ENCODE measurements at places on chromosomes 3 and 15.

DNA sequence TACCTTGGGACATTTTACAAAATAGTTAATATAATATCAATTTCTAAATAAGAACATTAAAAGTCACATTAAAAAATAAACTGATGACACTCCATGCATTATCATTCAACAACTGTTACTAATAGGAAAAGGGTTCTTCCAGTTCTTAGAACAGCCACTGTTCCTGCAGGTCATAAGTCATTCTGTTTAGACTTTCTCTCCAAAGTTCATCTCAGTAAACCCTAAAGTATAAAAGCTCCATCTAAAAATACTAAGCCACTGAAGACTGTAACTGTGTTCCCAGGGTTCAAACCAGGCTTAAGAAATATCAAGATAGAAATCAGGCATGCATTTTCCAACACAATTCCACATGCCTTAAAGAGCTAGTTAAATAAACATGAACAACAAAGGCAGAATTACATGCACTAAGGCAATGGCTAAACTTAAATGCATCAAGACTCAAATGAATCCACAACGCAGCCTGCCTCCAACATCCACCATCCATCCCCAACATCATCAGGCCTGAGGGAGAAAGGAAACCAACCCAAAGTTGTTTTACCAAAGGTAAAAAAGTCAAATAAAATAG lies 46.2 kb downstream of the DMXL2 start:
- DNase-seq = no peak

DNA sequence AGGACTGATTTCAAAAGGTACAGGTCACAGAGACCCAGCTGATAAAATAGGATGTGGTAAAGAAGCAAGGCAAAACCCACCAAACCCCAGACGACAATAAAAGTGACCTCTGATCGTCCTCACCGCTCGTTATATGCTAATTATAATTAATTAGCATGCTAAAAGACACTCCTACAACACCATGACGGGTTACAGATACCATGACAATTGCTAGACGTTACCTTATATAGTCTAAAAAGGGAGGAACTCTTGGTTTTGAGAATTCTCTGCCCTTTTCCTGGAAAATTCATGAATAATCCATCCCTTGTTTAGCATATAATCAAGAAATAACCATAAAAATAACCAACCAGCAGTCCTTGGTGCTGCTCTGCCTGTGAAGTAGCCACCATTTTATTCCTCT lies 74.7 kb upstream of the MB21D2 start:
- no peak for DNase-seq

DNA sequence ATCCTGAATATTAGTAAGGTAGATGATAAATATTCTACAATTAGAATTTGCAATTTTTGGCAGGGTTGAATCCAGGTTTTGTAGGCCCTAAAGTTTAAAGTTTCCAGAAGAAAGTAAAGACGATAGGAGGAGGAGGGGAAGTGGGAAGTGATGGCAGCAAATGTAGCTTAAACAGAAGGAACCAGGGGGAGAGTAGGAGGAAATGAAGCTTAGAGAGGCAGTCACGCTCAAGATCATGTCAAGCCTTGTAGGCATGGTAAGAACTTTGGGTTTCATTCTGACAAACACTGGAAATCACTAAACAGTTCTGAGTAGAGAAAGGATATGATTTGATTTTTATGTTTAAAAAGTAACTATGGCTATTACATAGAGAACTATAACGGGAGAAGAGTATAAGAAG lies 63.9 kb downstream of the NR2E3 start:
- no peak for DNase-seq

DNA sequence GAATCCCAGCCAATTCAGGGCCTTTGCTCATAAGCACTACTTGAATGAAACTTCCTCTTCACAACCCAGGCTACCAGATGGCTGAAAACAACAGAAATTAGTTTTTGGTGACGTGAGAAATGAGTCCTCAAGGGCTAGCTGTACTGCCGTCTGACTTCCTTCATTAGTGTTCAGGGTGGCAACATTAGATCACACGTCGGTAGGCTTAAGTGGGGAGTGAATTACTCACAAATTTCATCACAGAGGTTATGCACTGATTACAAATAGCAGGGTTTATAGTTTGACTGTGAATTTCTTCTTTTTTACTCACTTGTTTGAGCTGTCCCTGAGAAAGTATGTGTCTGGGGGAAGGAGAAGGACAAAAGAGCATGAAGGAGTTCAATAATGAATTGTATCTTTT lies 397.2 kb downstream of the GAP43 start:
- no peak for DNase-seq

GRCh38 chr3:51968883-51969678 lies 1.8 kb upstream of the PCBP4 start:
- DNase-seq = no peak

DNA sequence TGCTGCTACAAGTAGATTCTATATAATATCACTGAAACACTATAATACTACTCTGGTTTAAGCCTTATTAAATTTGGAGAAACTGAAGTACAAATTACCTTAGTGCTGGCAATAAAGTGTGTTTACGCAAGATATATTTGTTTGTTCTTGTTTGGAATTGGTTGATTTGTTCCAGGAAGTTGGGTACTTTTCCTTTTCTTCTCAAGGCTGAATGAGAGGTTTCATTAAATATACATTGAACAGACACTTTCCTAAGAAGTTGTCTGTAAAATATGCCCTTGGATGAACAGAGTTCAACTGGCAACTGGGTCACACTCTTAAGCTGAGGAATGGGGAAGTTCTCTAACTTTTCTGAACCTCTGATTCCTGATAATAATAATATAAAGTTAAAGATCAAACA lies 542.1 kb upstream of the NAALADL2 start:
- no peak for DNase-seq

GRCh38 chr3:5165698-5166097 lies 21.8 kb upstream of the EDEM1 start:
- no peak for DNase-seq

GRCh38 chr3:150450916-150451315 lies 42.8 kb downstream of the TSC22D2 start:
- DNase-seq = no peak

- no peak for DNase-seq
Measured at GRCh38 chr15:62439543-62440016, 274.5 kb upstream of the C2CD4B start.

DNA sequence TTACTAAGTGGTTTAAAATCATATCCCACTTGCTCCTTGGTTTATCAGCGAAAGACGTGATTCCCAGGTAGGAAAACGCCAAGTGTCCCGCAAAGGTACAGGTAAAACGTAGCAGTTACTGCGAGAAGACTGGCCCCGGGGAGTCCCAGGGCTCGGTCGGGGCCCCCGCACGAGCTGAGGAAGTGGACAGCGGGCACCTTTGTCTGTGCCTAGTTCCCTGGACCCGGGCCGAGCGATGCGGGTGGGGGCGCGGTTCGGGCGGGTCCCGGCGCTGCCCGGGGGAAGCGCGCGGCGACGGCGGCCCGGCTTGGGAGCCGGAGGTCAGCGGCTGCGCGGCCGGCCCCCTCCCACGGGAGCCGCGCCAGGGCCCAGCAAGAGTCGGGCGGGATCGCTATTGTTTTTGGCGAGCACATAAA lies 864 bp upstream of the NEO1 start:
- DNase-seq = peak; percentile 66

GRCh38 chr3:196941729-196942225 lies 551 bp downstream of the NCBP2 start:
- peak; percentile 43 for DNase-seq

GRCh38 chr3:122055215-122055614 lies at the start of gene CD86:
TSS of gene CD86 (plus strand) at chr3:122055362. CDS start at chr3:122055490, 128 bp downstream.
- no peak for DNase-seq

GRCh38 chr15:39130556-39131379 lies 450.1 kb upstream of the THBS1 start:
- DNase-seq = no peak

DNA sequence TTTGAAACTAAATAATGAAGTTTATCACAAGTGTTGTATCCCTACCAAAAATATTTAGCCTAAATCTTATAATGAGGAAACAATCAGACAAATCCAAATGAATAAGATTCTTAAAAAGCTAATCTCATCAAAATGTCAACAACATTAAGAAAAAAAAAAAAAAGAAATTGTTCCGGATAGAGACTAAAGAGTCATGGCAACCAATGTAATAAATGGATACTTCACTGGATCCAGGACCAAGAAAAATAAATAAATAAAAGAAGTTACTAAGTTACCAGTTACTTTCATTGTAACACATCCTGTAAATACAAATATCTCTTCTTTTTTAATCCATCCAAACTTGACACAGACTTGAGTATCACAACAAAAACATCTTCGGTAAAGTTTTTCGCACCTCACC lies 607 bp downstream of the MRPL47 start:
- no peak for DNase-seq

DNA sequence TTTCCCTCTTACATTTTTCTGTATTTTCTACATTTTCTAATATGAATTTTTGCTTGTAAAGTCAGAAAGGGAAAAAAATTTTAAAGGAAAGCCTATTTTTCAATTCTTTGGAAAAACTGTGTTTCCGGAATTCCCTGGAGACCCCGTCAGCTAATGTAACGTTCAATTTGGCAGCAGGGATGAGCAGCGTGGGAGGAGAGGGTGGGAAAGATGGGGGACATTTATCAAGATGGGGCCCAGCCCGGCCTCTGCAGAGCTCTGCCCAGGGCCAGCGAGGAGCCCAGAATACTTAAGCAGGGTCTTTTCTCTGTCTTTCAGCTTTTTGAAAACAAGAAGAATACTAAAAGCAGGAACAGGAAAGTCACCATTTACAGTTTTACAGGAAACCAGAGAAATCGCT lies 129.0 kb downstream of the LRRK1 start:
- no peak for DNase-seq

GRCh38 chr3:24338409-24339130 lies 156.1 kb downstream of the THRB start:
- DNase-seq = no peak

DNA sequence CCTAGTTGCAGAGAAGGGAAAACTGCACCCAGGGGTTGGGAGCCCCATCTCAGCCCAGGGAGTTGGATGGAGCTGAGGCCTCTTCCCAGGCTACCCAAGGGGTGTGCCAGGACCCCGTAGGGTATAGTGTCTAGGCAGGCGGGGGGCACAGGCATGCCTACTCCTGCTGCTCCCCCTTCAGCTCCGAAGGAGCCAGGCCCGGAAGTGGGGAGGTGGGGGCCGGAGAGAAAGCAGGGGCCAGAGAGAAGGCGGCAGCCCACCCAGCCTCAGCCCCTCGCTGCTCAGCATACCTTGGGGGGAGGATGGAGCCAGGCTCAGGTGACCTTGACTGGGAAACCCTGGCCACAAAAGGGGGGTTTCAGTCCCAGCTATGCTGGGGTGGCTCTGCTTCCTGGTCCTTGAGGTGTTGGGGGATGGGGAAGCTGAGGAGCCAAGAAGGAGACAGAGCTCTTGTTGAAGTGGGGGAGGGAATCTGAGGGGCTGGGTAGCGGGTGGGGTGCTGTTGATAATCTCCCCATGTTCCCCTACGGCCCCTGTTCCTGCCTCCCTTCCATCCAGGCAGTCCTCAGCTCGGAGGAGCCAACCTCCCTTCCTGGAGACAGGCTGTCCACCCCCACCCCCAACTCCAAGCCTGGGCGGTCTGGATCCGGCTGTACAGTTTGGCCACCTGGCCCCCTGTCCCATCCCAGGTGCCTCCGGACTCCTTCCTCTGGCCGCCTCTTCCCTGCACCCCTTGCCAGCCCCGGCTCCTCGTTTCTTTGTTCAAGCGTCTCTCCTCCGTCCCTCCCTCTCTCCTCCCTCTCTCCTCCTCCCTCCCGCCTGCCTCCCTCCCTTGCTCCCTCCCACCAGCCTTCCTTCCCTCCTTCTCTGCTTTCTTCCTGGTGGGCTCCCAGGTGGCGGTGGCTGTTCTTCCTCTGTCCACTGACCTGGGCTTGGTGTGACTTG lies 1.7 kb downstream of the SEMA3F start:
- DNase-seq = peak; percentile 77

GRCh38 chr3:123653221-123653682 lies 68.4 kb upstream of the HACD2 start:
- peak; percentile 77 for DNase-seq

- no peak for DNase-seq
Measured at GRCh38 chr3:61008998-61009380, 242.3 kb downstream of the FHIT start.

GRCh38 chr3:73255609-73256029 lies 194.2 kb downstream of the EBLN2 start:
- DNase-seq = no peak

- no peak for DNase-seq
Measured at GRCh38 chr3:78721771-78722543, 1045.8 kb downstream of the ROBO1 start.

- peak; percentile 58 for DNase-seq
Measured at GRCh38 chr3:53806182-53807116, 39.8 kb downstream of the CHDH start.

DNA sequence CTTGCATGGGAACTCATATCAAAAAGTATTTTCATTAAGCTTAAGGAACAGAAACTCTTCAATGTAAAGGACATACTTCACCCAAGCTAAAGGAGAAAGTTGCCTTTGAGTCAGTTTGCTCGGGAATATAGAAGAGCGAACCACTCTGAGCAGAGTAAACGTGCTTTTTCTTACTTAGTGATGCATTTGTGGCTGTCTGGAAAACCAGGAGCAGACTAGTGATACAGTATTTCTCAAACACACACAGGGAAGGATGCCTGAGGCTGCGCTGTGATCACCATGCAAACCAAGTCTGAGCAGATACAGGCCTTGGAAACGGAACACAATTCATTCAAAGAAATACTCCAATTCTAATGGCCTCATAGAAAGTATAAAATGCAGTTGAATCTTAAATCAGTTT lies 121.0 kb upstream of the CDIN1 start:
- DNase-seq = no peak

GRCh38 chr3:120550546-120550945 lies 45.6 kb upstream of the NDUFB4 start:
- no peak for DNase-seq

- DNase-seq = no peak
Measured at GRCh38 chr3:26104851-26105251, 315.0 kb downstream of the OXSM start.

- DNase-seq = no peak
Measured at GRCh38 chr15:56980473-56980872, 62.0 kb downstream of the TCF12 start.

- no peak for DNase-seq
Measured at GRCh38 chr3:171349392-171349791, 110.8 kb downstream of the TNIK start.

DNA sequence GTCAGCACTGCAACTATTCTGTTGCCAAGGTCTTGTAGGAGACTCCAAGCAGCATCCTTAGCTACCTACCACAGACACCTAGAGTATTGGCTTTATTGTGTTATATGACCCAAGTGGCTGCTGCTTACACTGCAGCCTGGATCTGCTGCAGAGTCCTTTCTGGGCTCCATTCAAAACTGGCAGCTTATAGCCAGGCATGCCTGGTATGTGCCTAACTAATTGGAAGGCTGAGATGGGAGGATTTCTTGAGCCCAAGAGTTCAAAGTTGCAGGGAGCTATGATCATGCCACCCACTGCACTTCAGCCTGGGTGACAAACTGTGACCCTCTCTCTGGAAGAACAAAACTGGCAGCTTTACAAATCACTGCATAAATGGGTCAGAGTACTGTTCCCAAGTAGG lies 8.6 kb downstream of the NDUFB4 start:
- no peak for DNase-seq

- peak; percentile 53 for DNase-seq
Measured at GRCh38 chr3:14439501-14440167, 37.2 kb downstream of the SLC6A6 start.
